ENCODE measurements at places on chromosomes 3 and 15.

- no peak for DNase-seq
Measured at GRCh38 chr15:100191161-100191560, 150.6 kb downstream of the ADAMTS17 start.

- no peak for DNase-seq
Measured at GRCh38 chr3:177735431-177735830, 538.1 kb upstream of the TBL1XR1 start.

- DNase-seq = no peak
Measured at GRCh38 chr3:13595485-13595884, 46.6 kb downstream of the FBLN2 start.

DNA sequence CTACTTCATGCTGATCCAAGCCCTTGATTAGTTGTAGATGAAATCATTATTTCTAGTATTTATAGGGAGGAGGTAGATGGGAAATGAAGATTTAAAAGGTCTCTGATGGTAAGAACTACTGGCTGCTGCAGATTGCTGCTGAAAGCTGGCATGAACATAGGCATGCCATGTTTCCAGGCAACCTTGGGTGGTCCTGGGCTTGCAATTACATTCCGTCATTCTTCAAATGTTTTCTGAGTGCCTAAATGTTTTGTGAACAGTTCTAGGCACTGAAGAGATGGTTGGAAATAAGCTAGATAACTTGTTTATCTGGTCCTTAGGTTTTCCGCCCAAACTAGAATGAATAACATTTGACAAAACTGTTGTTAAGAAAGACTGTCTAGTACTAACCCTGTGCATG lies 95.8 kb downstream of the KCNAB1 start:
- DNase-seq = no peak

GRCh38 chr3:190034446-190034845 lies 86.3 kb downstream of the P3H2 start:
- DNase-seq = no peak

DNA sequence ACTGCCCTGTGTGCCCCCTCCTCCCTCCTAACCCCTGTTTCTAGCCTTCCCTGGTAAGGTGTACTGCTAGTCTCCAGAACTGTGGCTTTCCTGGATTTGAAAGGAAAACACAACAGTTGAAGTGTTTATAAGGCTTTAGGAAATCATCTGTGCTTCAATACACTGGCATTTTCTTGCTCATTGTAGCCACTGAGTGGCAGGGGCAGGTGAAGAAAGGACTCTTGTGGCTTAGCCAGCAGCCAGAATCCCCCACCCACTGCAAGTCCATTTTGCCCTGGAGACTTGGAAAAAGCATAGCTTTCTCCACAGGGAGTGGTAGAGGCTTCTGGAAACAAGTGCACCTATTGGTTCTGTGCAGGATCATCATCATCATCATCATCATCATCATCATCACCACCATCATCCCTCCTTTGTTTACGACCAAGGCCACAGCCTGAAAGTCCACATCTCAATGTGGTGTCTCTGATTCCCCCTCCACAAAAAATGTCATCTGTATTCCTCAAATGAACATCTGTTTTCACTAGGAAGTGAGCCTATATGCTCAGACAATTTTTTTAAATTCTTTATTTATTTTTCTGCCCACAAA lies 33.4 kb downstream of the AQP9 start:
- DNase-seq = no peak

- DNase-seq = no peak
Measured at GRCh38 chr3:27596334-27596841, 112.2 kb upstream of the SLC4A7 start.

GRCh38 chr15:29113336-29114220 lies 156.0 kb downstream of the NSMCE3 start:
- no peak for DNase-seq

GRCh38 chr3:28677581-28677980 lies 329.0 kb upstream of the AZI2 start:
- DNase-seq = no peak

GRCh38 chr15:96349034-96349856 lies 18.7 kb downstream of the NR2F2 start:
- no peak for DNase-seq

GRCh38 chr3:52831500-52832301 lies 1.2 kb upstream of the ITIH4 start:
- no peak for DNase-seq

- no peak for DNase-seq
Measured at GRCh38 chr3:33646406-33646805, 71.6 kb downstream of the CLASP2 start.

- DNase-seq = no peak
Measured at GRCh38 chr15:85620690-85621049, 174.1 kb downstream of the KLHL25 start.

DNA sequence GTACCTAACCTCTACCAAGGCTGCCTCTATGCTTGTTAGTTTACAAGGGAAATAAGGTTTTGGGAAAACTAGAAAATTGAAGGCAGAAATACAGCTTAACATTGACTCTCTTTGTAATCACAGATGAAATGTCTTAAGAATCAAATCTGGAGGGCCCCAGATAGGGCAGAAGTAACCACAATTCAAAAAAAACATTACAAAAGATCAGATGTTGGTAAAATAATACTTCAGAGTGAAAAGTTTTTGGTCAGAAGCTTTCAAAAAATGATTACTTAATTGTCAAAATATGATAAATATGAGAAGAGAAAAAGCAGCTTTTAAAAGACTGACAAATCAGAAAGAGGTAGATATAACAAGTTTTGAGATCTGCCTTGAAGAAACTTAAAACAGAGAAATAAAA lies 425.1 kb upstream of the NECTIN3 start:
- DNase-seq = no peak

DNA sequence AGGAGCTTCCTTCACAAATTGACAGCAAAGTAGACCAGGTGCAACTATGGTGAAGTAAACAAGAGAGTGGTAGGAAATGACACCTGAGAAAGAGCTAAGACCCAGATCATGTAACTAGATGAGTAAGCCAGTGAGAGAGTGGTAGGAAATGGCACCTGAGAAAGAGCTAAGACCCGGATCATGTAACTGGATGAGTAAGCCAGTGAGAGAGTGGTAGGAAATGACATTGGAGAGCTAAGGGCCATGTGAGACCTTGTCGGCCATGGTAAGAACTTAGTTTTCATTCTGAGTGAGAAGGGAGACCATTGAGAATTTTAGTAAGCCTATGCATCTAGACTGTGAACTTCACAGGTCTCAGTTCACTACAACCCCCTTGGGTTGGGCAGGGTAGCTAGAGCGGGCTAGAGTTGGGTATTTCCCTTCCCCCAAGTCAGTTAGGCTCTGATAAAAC lies 5.4 kb upstream of the SENP7 start:
- DNase-seq = no peak

DNA sequence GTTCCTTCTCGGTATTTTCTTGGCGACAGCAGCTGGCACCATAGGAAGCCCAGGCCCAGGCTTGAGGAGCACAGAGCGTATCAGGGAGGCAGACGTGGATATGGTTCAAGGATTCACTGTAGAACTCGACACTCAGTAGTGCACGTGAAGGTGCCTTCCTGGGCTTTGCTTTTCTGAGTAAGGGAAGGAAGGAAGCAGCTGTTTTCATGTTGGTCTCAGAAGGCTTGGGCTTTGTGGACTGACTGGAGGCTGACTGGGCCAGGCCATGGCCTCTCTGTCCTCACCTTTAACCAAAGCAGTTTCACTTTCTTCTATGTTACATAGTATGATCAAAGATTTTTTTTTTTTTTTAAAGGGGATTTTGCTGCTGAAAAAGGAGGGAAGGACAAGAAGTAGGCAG lies 6.9 kb upstream of the GHRL start:
- DNase-seq = no peak

DNA sequence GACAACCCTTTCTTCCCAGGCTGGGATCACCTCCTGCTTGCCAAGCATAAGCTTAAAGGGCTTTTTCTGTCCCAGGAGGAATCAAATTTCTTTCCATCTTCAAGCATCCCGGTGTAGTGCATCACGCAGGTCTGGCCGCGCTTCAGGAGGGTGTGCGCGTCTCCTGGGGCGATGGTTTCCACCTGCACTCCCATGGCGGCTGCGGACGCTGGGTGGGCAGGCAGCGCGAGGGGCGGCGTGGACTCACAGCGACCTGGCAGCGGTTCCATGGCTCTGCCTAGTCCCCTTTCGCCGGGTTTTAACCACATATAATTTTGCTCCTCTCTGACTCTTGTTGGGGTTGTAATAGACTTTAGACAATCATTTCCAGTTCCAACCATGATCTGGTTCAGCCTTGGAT lies 10.6 kb upstream of the TM4SF4 start:
- DNase-seq = no peak

DNA sequence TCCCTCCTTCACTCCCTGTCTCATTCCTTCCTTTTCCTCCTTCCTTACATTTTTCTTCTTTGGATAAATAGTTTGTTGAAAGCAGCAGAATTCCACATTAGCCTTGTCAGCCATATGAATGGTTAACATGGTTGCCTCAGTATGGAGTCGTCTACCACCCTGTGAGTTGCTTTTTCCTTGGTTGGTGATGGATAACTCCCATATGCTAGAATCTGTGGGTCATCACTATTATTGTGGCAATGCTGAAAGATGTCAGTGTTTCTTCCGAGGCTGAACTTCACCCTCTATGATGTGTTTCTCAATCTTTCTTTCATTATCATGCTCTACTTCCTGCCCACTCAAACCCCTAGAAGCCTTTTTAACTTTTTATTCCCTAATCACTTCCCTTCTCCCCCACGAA lies 481.8 kb upstream of the KCNMB2 start:
- no peak for DNase-seq

GRCh38 chr15:69185706-69186105 lies 25.3 kb downstream of the GLCE start:
- no peak for DNase-seq

GRCh38 chr3:178059119-178059518 lies 477.1 kb upstream of the KCNMB2 start:
- DNase-seq = no peak

DNA sequence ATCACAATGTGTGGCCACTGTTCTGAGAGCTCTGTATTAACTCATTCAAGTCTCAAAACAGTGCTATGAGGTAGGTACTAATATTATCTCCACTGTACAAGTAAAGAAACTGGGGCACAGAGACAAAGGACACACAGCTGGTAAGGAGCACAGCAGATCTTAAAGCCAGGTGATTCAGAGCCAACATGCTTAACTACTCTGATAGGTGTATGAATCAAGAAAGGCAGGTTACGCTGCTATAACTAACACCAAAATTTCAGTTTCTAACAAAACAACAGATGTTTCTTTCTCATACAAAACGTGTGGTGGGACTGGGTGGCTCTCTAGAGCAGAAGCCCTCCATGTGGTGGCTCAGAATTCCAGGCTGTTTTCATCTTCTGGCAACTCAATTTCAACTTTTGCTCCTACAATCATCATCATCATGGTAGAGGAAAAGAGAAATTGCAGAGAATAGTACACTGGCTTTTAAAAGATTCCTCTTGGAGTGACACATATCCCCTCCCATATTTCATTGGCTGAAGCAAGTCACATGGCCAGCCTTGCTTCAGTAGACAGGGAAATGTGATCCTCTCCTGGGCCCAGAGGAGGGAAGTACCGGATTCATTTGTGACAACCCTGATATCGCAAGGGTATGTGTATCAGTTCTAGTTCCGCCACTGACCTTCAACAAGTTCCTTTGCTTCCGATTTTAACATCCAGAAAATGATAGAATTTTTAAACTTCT lies 126.2 kb upstream of the PTX3 start:
- no peak for DNase-seq

GRCh38 chr15:27906802-27907201 lies 192.3 kb downstream of the OCA2 start:
- DNase-seq = no peak

- DNase-seq = no peak
Measured at GRCh38 chr3:69116897-69117296, 5.5 kb downstream of the LMOD3 start.

- DNase-seq = no peak
Measured at GRCh38 chr3:112653209-112653871, 12.4 kb upstream of the CCDC80 start.

- no peak for DNase-seq
Measured at GRCh38 chr3:1513662-1514061, 420.8 kb downstream of the CNTN6 start.

GRCh38 chr3:178304758-178305467 lies 231.3 kb upstream of the KCNMB2 start:
- DNase-seq = no peak

DNA sequence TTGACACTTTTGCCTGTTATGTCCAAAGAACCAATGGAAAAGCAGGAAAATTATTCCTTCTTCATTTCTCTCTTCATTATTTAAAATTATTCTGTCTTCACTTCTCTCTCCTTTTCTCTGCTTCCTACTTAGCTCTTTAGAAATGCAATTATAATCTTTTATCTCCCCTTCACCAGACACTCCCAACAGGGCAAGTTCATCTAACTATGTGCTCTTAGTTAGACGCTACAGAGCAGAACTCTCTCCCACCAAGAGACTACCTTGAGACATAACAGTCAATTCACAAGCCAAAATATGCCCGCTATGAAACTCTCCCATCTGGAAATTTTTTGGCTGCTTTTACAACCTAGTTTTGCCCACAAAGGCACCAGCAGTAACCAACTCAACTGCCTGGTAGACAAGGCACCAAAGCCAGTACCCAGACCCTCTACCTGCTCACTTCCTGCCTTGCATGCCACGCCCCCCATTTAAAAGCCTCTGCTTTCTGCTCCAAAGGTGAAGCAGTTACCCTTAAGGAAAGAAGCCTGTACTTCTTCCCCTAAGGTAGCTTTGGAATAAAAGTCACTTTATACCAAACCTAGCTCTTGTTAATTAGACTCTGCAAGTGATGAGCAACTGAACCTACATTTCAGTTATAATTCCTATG lies 28.1 kb downstream of the CCRL2 start:
- DNase-seq = no peak

DNA sequence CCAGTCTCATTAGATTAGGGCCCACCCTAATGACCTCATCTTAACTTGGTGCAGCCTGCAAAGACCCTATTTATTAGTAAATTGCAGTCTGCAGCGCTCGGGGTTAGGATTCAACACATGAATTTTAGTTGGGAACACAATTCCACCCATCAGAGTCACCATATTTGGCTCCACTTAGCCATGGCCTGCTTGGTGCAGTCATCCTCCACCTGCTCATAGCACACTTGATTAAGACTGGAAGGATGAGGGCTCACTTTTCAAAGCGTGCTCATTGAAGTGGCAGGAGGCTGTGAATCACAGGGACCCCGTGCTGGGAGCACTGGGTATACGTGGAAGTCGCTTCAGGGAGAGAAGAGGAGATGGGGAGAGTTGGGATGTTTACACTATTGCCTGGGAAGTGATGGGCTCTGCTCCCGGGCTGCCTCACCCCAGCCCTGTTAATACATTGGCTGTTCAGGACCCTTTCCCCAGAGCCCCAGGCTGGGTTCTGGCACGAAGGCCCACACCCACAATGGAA lies 68.2 kb downstream of the ASB7 start:
- DNase-seq = no peak

DNA sequence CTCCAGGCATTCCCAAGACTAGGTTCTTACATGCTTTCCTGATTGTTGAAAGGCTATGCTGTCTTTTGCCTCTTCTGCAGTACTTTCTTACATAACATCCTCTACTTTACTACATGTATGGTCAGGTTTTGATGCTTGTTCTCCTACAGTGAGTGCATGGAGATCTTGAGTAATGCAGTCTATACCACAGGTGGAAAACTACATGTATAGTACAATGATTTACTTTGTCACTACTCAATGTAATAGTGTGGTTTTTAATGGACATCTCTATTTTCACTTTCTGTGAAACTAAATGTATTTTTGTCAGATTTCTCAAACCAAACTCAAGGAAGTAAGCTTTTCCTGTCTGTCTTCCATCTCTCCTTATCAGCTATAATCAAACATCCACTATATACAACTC lies 657.0 kb downstream of the TUSC7 start:
- DNase-seq = no peak

- no peak for DNase-seq
Measured at GRCh38 chr3:74537164-74537563, 77.3 kb downstream of the CNTN3 start.

Measured in stimulated activated CD8-positive, alpha-beta memory T cell treated with anti-CD3 and anti-CD28 coated beads, Interleukin-15, amount 100 ng/mL, for 4 hours (primary cell).